ENCODE measurements at places on chromosomes 13 and 19.

GRCh38 chr13:53301449-53301848 lies 272.8 kb downstream of the OLFM4 start:
- DNase-seq, result peak; percentile 2

DNA sequence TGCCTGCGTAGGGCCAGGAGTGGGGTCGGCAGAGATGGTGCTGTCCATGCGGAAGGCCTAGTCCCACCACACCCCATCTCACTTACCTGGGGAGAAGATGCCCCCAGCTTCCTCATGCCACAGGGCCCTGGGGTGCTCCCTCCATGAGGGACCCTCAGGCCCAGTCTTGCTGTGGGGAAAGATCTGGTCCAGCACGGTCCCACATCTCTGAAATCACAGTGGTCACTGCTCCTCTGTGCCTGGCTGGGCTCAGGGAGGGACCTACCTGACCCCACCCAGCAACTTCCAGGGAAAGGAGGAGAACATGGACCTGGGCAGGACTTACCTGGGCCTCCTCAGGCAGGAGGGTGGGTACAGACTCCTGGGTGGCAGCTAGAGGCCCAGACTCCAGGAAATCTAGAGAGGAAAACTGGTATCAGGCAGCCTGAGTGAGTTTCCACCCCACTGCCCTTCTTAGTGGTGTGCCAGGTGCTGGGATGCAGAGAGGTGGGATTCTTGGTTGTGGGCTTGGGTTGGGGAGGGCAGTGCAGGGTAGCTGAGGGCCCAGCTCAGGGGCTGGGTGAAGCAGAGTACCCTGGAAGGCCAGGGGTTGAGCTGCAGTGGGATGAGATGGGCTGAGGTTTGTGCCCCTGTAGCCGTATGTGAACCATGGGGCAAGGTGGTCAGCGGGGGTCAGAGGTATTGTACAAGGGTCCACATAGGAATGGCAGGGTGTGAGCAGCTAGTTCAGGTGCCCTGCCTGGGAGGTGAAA lies 3.8 kb downstream of the MZF1 start:
- no peak for DNase-seq

GRCh38 chr13:41985788-41986508 lies 25.0 kb upstream of the VWA8 start:
- DNase-seq, result no peak

DNA sequence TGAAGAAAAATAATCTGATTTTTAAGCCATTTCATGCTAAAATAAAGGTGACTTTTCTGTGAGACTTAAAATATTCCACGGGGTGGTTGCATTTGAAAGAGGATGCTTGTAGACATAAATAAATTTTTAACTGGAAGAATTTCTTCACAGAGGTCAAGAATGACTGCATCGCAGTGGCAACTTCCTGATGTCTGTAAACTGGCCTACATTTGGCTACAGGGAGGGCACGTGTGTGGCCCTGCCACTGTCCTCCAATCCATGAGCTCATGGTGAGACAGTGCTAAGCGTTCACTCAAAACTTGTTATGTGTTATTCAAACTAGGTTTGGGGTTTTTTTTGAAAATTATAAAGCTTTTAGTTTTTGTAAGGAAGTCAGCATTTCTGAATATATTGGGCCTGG lies 1089.3 kb downstream of the EFNB2 start:
- DNase-seq, result no peak

DNA sequence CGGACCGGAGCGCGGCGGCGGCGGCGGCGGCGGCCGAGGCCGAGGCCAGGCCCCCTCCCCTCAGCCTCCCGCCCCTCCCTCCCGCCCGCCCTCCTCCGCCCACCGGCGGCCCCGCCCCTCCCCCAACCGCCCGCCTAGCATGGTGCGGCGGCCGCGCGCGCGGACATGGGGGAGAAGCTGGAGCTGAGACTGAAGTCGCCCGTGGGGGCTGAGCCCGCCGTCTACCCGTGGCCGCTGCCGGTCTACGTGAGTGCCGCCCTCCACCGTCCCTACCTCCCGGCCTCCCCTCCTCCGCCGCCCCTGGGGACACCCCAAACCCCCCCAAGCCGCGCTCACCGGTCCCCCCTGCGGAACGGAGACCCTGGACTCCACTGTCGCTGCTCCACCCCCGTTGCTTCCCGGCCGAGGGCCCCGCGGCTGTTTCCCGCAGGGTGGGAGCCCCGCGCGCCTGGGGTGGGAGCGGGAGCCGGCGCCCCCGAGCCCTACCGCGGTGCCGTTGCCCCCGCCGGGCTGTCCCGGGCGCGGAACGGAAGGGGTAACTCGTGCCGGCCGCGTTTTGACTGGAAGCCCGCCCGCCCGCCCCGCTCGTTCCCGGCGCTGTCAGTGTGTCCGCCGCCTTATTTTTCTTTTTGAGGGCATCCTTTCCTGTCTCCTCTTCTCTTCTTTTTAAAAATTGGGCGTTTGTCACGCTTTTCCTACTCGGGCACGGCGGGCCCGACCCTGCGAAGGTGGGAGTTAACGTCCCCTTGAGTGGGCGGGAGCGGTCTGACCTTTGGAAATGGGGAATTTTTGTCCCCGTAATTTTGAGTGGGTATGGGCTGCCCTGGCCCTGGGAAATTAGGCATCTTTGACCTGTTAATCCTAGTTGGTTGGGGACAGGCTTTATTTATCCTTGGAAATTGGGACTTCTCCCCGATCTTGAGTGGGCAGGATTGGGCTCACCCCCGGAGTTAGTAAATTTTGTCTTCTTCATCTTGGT lies 576 bp downstream of the DOT1L start:
- DNase-seq, result no peak

- DNase-seq, result no peak
Measured at GRCh38 chr19:31613683-31614219, 264.5 kb upstream of the TSHZ3 start.

- no peak for DNase-seq
Measured at GRCh38 chr13:51518827-51519226, 65.4 kb upstream of the WDFY2 start.

- DNase-seq, result no peak
Measured at GRCh38 chr13:102680842-102681740, 13.8 kb downstream of the METTL21C start.

Data from NCI-H2081 (cell line).